Uterine smooth muscle cell (primary cell): ENCODE measurements at places on chromosomes 12 and 14. TPM values are rescaled to one million over a fixed set of nuclear protein-coding genes. Genes with fewer than 3 reads are reported as not detected.

Gene KLRC4
- total RNA-seq = not detected in 2 replicates

Gene TOMM20L
- total RNA-seq = not detected in 2 replicates

Gene CFAP54
- total RNA-seq = 2.4 and 5.4 TPM in 2 replicates

Gene DLK1
- total RNA-seq = not detected in 2 replicates

Gene SIX1
- 0.12 and 0.33 TPM in 2 replicates for total RNA-seq

Gene IL26
- total RNA-seq = not detected in 2 replicates
